Fibroblast of lung (primary cell): ENCODE measurements at places on chromosomes 5 and 9. TPM values are rescaled to one million over a fixed set of nuclear protein-coding genes. Genes with fewer than 3 reads are reported as not detected.

Gene DMRT3
- total RNA-seq, result not detected in 2 replicates

Gene CTXN3
- total RNA-seq, result not detected in 2 replicates

Gene CNOT8
- 50.1 and 50.7 TPM in 2 replicates for total RNA-seq

Gene SLCO6A1
- total RNA-seq, result not detected in 2 replicates

Gene MARCOL
- not detected in 2 replicates for total RNA-seq

Gene SLC6A18
- not detected in 2 replicates for total RNA-seq

Gene HAPLN1
- 0.17 TPM in 1 of 2 replicates, not detected in the other for total RNA-seq

Gene BARHL1
- total RNA-seq, result not detected in 2 replicates

Gene IGFBPL1
- not detected in 2 replicates for total RNA-seq

Gene TLX3
- total RNA-seq, result not detected in 2 replicates

Gene LCN2
- not detected in 2 replicates for total RNA-seq

Gene GABRA1
- total RNA-seq, result not detected in 2 replicates

Gene ZNF79
- 12.6 and 15.0 TPM in 2 replicates for total RNA-seq

Gene WNT8A
- not detected in 2 replicates for total RNA-seq

Gene C5orf52
- total RNA-seq, result not detected in 2 replicates

Gene CNTNAP3
- total RNA-seq, result under 0.01 TPM in 1 of 2 replicates, not detected in the other

Gene CSF1R
- not detected in 2 replicates for total RNA-seq

Gene MFAP3
- total RNA-seq, result 63.3 and 65.2 TPM in 2 replicates

Gene EIF4E1B
- total RNA-seq, result not detected in 2 replicates

Gene PDCD1LG2
- total RNA-seq, result 4.9 and 6.9 TPM in 2 replicates

Gene ADAMTS19
- 0.33 TPM in 1 of 2 replicates, not detected in the other for total RNA-seq

Gene TLE1
- total RNA-seq, result 25.9 and 29.7 TPM in 2 replicates

Gene STPG3
- not detected in 2 replicates for total RNA-seq

Gene TNPO1
- total RNA-seq, result 207 and 226 TPM in 2 replicates

Gene SNCAIP
- 4.1 and 5.1 TPM in 2 replicates for total RNA-seq

Gene FOXD4L3
- under 0.01 TPM in 1 of 2 replicates, not detected in the other for total RNA-seq

Gene PCDHA4
- 0.51 and 1.2 TPM in 2 replicates for total RNA-seq

Gene KLHL3
- 1.5 and 2.3 TPM in 2 replicates for total RNA-seq

Gene MSX2
- 1.0 and 1.3 TPM in 2 replicates for total RNA-seq

Gene ORM2
- not detected in 2 replicates for total RNA-seq

Gene DIPK1B
- total RNA-seq, result 0.33 and 0.77 TPM in 2 replicates

Gene TEX48
- not detected in 2 replicates for total RNA-seq

Gene PDE6A
- total RNA-seq, result under 0.01 TPM in 2 replicates

Gene RLN2
- not detected in 2 replicates for total RNA-seq

Gene TAF1L
- total RNA-seq, result under 0.01 TPM in 2 replicates

Gene S100Z
- not detected in 2 replicates for total RNA-seq

Gene ANKRD55
- total RNA-seq, result under 0.01 TPM in 1 of 2 replicates, not detected in the other
